ENCODE measurements at places on chromosomes 16 and 17.

DNA sequence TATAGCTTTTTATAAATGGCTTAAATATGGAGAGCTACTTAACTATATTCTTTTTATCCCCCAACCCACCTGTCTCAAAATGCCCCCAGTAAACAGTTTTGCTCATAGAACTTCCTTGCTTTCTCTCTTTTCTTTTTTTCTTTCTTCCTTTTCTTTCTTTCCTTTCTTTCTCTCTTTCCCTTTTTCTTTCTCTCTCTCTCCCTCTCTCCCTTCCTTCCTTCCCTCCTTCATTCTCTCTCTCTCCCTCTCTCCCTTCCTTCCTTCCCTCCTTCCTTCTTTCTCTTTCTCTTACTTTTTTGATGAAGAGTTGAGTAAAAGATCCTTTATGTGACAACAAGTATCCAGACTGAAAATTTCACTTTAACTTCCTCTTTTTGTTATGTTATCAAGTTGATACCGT lies 48.2 kb downstream of the KCNJ2 start:
- DNase-seq = no peak

GRCh38 chr16:76183647-76184046 lies 93.6 kb upstream of the CNTNAP4 start:
- DNase-seq = no peak

DNA sequence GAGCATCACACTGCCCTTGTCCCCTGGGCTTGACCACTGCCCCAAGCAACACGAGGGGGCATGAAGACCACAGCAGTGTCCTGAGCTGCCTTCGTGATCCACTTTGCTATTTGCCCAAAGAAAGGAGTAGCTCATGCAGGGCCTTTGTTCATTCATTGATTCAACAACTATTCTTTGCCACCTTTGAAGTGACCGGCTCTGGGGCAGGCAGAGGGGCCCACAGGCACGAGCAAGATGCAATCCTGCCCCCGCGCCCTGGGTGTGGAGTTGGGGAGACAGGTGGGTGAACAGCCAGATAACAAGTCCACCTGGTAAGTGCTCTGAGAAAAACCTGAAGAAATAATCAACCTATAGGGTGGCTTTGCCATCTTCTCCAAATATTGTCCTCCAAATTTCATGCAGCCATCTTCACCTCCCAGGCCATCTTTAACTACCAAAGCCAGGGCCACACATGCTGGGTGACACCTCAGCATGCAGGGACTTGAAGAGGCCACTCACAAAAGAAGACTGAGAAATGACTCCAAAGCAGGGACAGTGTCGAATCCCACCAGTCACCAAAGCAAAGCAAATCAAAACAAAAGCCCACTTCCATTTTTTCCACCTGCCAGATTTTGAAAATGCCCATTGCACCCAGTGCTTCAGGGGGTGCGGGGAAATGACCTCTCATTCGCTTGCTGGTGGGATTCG lies 18.2 kb upstream of the RBFOX3 start:
- DNase-seq = no peak

GRCh38 chr16:72164691-72165090 lies 7.3 kb downstream of the PMFBP1 start:
- DNase-seq = no peak

GRCh38 chr16:11180489-11180888 lies 75.5 kb downstream of the SOCS1 start:
- DNase-seq = no peak

DNA sequence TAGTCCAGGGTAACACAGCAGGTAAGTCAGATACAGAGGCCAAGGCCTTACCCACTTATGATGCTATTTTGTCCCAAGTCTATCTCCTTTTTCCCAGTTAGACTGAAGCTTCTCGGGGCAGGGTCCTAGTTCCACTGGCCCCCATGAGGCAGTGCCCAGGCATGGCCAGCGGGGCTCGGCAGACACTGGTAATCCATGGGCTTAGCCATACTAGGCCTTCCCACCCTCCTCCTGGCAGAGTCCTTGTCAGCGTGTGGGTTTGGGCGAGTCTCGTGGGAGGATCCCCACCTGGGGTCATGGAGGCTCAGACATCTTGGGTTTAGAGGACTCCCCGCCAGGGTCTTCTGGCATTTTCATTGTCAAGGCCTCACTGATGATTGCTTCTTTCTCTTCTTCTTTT lies 84.7 kb upstream of the BRD7 start:
- DNase-seq = no peak

DNA sequence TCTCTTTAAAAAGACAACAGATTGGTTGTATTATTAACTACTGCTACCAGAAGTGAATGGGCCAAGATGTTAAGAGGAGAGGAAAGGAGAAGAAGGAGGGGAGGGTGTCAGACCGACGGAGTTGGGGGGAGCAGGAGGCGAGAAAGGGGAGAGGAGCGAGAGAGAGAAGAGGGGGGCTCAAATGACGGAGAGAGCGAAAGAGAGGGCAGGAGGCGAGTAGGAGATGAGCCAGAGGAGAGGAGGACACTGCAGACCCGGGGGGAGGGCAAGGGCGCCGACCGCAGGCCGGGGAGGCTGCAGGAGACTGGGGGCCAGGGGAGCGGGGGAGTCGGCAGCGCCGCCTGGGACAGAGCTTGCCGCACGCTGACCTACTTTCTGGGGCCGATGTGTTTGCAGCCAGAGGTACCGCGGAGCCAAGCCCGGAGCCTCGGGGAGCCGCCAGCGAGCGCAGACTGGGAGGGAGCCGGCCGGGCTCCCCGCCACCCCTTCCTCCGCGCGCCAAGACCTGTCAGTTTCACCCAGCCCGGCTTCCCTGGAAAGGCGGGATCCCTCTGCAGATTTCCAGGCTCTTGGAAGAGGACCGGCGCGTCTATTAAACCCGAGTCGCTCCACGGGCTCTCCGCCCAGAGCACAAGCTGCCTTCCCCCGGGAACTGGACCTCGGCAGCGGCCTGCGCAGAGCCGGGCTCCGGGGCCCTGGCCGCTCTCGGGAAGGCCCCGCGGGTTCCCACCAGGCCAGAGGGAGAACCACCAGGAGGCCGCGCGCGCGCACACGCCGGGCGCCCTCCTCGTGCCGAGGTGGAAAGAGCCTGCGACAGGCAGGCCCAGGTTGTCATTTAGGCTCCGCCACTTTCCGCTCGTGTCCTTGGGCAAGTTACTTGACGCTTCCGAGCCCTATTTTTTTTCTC lies 74.6 kb downstream of the CMC2 start:
- peak; percentile 32 for DNase-seq

GRCh38 chr17:48261297-48261880 lies 153.8 kb downstream of the SNX11 start:
- DNase-seq = peak; percentile 63

DNA sequence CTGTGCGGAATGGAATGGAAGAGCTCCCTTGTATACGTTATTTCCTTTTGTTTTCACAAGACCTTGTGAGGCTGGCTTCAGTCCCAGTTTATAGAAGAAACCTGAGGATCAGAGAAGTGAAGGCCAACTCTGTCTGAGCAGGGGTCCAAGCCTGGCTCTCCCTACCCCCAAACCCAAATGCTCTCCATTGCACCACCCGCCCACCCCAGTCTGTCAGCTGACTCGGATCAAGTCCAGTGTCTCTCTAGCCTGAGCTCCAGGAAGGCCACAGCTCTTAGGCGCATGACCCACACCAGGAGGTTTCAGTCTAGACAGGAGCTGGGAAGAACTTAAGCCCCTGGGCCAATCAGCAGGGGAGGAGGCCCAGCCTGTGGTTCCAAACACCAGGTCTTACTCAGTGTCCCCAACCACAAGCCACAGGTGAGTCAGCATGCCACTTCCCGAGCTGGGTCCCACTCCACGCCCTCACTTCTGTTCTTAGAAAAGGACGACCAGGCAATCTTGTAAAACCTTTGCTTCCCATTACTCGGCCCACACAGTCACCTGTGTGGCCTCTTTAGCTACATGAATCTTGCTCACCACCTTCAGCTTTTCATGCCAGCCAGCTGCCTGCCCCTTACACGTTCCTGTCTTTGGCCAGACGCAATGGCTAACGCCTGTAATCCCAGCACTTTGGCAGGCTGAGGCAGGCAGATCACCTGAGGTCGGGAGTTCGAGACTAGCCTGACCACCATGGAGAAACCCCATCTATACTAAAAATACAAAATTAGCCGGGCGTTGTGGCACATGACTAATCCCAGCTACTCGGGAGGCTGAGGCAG lies 27.8 kb downstream of the TK2 start:
- no peak for DNase-seq

- no peak for DNase-seq
These were observed 605 bp upstream of the ABAT start for GRCh38 chr16:8673611-8674412.

- no peak for DNase-seq
These were observed 142.4 kb upstream of the IRX3 start for GRCh38 chr16:54429029-54429428.

GRCh38 chr17:31067691-31068184 lies 27.0 kb upstream of the NF1 start:
- no peak for DNase-seq

DNA sequence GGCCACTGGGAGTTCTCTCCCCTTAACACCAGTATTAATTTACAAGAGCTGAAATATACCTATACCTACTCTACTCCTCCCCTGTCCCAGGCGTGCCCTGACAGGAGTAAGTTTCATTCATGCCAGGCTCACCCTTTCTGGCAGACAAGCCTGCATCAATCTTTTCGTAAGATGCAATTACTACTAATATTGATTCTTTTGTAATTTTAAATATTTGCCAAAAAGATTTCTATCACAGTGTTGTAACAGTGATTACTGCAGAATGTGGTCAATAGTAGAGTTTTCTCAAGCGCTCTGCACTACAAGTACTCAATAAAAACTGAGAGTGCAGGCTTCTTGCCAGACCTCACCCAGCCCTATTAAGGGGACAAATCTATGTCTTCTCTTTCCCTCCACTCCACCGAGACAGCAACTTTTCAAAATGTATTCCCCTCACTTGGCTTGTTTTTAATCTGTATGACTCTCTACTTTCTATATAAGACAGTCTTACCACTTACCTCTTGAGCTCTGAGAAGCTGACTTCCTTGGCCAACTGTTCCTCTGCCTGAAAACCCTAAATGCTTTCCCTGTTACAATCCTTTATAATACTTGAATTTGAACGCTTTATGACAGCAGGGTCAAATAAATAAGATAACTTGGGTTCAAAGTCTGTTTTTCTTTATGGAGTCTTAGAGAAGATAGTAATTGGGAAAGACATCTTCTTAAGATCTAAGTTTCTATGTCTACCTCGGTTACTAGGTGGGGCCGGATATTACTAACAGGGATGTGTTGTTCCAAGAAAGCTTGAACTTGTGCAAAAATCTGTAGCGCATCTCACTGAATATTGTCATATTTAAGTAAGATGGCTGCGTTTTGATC lies at the start of gene TMIGD1:
TSS of gene TMIGD1 (minus strand) at position 555 of the 858 bp plus-strand sequence. CDS start 1,924 bp downstream, outside the sequence.
- no peak for DNase-seq

GRCh38 chr17:61335105-61335844 lies 64.4 kb upstream of the TBX2 start:
- DNase-seq = no peak

GRCh38 chr17:38429476-38430100 lies 1.3 kb downstream of the ARHGAP23 start:
- DNase-seq = no peak

GRCh38 chr17:77723909-77724875 lies 234.3 kb upstream of the TNRC6C start:
- no peak for DNase-seq
